ENCODE measurements at places on chromosomes 6 and 20.

DNA sequence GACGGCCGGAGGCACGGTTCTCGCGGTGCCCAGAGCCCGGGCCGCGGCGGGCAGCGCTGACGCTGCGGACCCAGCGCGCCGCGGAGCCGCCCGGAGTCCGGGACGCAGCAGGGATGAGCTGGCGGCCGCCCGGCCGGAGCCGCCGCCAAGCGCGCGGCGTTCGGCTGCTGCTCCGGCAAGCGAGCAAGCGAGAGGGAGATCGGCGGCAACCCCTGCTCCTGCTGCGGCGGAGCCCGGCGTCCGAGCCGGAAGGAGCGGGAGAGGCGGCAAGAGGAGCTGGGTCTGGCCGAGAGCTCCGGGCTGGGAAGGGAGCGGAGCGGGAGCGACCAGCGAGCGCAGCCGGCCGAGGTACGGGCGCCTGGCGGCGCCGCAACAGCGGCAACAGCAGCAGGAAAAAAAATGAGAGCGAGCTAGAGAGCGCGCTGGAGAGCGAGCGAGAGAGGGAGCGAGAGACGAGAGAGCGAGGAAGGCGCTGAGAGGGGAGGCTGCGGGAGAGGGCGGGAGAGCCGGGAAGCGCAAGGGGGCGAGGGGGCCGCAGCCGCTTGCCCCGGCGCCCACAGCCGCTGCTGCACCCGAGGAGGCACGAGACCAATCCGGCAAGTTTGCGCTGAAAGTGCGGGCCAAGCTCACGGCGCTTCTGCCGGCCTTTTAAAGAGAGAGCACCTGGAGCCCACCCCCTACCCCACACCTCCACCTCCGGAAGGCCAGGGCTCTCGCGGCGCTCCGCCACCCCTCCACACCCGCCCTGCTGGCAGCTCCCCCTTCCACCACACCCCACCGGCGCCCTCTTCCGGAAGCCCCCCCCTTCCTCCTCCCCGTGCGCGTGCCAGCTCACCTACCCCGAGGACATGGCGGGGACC, 496 bp downstream of the GRM4 start:
- peak; percentile 18 for DNase-seq

DNA sequence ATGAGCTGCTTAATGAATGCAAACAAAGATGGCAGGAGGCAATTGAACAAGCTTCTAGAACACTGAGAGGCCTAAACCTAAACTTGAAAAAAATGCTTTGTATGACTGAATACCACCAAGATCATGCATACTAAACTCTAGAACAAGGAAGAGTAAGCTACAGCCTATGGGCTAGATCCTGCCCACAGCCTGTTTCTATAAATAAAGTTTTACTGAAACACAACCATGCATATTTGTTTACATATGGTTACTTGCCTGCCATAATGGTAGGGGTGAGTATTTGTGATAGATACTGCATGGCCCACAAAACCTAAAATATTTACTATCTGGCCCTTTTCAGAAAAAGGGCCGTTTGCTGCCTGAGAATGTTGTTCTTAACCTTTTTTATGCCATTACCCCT, 37.0 kb downstream of the ZFP64 start:
- DNase-seq = no peak

DNA sequence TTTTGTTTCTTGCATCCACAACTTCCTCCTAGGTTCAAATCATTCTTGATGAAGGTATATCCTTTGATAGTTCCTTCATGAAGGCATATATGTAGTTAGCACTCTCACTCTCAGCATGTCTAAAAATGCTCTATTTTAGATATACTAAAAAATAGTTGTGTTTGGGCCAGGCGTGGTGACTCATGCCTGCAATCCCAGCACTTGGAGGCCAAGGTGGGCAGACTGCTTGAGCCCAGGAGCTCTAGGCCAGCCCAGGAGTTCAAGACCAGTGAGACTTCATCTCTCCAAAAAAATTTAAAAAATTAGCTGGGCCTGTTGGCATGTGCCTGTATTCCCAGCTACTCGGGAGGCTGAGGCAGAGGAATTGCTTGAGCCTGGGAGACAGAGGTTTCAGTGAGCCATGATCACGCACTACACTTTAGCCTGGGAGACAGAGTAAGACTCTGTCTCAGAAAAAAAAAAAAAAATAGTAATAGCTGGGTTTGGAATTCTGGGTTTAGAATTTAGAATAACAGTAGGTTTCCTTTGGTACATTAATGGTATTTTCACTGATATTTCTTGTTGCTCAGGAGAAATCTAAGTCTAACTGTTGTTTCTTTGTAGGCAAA, 7.0 kb downstream of the SERAC1 start:
- DNase-seq = no peak

- DNase-seq = no peak
These were observed 39.6 kb downstream of the ELMO2 start for GRCh38 chr20:46366826-46367225.

GRCh38 chr6:123956492-123957139, 153.0 kb downstream of the NKAIN2 start:
- no peak for DNase-seq

DNA sequence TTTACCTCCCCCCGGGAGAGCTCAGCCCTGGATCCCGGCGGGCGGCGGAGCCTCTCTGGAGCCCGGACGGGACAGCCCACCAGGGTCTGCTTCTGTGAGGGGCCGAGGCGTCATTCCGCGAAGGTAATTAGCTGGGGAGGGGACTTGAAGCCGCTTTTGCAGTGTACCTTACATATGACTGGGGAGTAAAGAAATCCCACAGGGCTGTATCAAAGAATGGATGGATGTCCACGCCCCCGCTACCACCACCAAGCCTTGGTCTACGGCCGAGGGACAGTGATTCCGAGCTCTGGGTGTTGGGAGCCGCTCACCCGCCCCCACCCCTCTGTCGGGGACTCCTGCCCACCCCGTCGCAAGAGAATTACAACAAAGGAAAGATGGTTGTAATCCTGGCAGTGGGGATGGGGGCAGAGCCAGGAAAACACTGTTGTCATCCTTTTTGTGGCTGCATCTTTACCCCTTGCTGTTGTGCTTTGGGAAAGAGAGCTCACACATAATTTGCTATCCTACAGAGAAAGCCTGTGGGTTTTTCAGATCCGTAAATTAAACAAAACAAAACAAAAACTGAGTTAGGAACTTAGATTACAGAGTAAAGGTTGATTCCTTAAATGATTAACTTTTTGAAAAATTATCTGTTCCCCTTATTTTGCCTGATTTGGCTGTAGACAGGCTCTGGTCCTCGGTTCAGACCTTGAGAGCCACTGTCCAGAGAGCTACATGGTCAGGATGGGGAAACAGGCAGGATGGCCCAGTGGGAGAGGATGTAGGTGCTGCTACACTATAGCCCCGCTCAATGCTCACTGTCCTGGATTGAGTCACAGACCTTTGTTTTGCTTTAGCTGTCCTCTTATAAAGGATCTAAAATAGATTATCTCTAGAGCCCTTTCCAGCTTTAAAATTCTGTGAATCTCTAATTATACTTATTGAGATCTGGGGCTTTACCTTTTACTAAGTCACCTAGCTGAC, 997 bp upstream of the FBXO30 start:
- DNase-seq = no peak

DNA sequence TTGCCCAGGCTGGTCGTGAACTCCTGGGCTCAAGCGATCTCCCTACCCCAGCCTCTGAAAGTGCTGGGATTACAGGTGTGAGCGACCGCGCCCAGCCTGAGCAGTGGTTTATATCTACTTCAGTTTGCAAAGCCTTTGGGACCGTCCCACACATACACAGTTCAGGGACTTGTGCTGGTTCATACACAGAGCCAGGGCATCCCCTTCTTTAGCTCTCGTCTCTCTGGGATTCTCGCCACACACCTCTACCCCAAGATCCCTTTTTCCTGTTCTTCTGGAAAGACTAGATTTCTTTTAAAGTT, 12.5 kb downstream of the CAP2 start:
- DNase-seq = no peak

- DNase-seq = no peak
These were observed 381.8 kb downstream of the CDKAL1 start for GRCh38 chr6:20916086-20916485.

DNA sequence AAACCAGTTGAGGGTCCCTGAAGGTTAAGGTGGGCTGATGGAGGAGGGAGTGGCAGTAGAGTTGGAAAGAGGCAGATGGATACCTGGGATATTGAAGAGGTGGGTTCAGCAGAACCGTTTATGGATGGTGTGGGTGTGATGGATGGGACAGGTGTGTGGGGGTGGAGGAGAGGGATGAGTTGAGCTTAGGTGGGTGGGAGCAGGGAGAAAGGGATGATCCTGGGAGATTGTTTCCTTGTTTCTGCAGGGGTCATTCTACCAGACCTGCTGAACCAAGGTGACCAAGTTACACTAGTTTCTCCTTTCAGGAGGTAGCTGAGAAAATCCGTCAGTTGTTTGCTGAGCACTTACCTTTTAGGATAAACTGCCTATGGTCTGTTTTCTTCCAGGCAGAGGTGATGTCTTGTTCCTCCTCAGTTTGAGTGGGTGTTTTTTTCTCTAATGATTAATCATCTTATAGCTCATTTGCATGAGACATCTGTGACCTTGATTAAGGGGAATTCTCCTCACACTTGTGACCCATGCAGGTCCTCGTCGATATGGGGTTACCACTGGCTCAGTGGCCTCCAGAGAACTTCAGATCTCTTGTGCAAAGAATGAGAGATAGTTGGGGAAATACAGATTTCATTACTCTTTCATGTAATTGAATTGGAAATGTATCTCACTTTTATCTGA, 53.0 kb downstream of the FARS2 start:
- no peak for DNase-seq

- no peak for DNase-seq
These were observed 177.2 kb upstream of the COL21A1 start for GRCh38 chr6:56424542-56425083.

- no peak for DNase-seq
These were observed 29.6 kb downstream of the PTK7 start for GRCh38 chr6:43105538-43106222.

DNA sequence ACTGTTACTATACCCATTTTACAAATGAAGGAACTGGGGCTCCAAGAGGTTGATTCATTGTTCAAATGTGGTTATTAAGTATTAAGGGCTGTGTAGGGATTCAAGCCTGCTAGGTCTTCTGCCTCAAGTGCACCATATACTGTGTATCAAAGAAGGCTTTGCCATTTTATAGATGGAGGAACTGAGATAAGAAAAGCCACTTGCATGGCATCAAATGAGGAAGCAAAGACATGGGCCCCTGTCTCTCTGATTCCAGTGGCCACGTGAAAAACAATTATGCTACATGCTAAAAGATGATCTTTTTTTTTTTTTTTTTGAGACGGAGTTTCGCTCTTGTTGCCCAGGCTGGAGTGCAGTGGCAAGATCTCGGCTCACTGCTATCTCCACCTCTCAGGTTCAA, 67.0 kb downstream of the TMEM200A start:
- no peak for DNase-seq

GRCh38 chr6:14455427-14455826, 337.9 kb downstream of the CD83 start:
- no peak for DNase-seq

GRCh38 chr6:85465762-85466161, 15.9 kb downstream of the NT5E start:
- DNase-seq = no peak

DNA sequence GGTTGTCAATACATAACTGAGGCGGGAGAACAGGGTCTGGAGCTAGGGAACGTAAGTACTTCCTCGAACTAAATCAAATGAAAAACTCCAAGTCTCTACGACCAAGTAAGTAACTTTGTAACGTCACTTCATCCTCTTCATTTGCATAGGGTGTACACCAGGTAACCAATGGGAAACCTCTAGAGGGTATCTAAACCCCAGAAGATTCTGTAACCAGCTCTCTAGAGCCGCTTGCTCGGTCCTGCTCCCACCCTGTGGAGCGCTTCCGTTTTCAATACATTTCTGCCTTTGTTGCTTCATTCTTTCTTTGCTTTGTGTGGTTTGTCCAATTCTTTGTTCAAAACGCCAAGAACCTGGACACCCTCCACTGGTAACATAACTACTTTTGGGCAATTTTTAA, 133.5 kb upstream of the TMEM170B start:
- DNase-seq = no peak

- no peak for DNase-seq
These were observed 158.7 kb downstream of the SOX4 start for GRCh38 chr6:21752054-21752811.

DNA sequence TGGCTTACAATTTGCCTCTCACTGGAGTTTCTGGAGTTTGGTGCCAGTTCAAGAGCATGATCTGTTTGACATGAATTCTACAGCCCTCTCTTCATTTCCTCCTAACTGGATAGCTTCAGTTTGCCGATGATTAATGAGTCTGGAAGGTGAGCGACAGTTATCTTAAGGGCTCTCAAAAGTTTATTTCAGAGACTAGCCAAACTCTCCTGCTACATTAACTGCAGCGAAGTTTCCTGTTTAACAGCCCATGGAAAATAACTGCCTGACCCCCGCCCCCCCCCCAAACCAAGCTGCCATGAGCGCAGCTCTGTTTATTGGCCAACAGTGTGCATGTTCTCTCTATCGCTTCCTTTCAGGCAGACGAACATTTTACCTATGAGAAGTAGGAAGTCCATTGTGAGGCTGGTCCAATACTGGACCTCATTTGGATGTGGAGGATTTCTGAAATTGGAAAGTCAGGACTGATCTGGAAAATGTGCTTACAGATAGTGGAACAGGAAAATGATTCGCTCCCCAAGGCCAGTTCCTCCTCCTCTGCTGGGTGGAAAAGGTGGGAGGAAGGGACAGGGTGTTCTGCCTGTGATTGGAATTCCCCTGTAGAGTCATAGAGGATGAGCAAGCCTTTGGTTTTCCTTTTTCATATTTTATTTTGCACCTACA, 522.2 kb upstream of the JAG1 start:
- DNase-seq = no peak

GRCh38 chr6:16850681-16851026, 89.4 kb upstream of the ATXN1 start:
- no peak for DNase-seq

Data from HL-60 (cell line).